ENCODE measurements at places on chromosomes 7 and 10. TPM values are rescaled to one million over a fixed set of nuclear protein-coding genes. Genes with fewer than 3 reads are reported as not detected.

The LANCL2 gene
- total RNA-seq: 11.4 TPM

DNA sequence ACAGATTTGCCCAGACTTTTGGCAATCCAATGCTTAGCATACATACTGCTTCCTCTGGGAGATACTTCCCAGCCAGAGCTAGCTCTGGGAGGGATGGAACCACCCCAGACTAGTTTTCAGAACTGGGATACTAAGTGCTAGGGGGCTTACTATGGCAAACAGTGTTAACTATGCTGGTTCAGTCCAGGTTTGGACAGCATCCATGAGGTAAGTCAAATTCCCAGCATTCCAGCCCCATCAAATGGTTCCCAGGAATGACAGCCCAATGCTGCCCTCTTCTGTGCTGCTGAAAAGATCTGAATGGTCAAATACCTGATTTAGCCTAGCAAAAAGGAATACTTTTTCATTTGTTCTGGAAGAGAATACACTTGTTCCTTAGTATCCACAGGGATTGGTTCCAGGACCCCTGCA lies 141.7 kb upstream of the CCDC6 start:
- no peak for DNase-seq

GRCh38 chr7:45088821-45089340 lies at the start of gene NACAD:
Gene NACAD (minus strand): TSS chr7:45088969. CDS start chr7:45088894, 75 bp downstream.
- no peak for DNase-seq

- DNase-seq: no peak
Measured at GRCh38 chr10:133567609-133568286, 2.4 kb upstream of the SYCE1 start.

The PHKG1 gene
- total RNA-seq: 3.5 TPM

GRCh38 chr7:28782362-28782761 lies 175.8 kb downstream of the TRIL start:
- DNase-seq: no peak

The MAPK8 gene
- 42.9 TPM for total RNA-seq

The CRPPA gene
- total RNA-seq: 2.0 TPM

The GIMAP7 gene
- total RNA-seq: 10.8 TPM

DNA sequence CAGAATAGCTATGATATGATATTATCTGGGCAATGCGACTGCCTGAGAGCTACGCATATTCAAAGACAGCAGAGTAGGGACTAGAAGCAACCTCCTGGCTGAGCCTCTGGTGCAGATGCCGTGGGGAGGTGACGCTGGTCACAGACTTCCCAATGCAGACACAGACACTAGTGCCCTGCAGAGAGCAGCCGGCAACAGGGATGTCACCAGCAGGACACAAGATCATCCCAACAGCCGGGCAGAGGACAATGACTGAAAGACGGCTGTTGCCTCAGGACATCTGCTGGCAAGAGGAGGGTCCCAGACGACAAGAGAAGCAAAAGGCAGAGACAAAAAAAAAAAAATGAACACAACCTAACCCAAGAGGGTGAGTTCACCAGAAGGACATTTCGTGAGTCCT lies 104.6 kb downstream of the CALN1 start:
- DNase-seq: no peak

The DPYSL4 gene
- 0.91 TPM for total RNA-seq

- DNase-seq: no peak
Measured at GRCh38 chr7:149853157-149853556, 15.0 kb downstream of the ZNF862 start.

DNA sequence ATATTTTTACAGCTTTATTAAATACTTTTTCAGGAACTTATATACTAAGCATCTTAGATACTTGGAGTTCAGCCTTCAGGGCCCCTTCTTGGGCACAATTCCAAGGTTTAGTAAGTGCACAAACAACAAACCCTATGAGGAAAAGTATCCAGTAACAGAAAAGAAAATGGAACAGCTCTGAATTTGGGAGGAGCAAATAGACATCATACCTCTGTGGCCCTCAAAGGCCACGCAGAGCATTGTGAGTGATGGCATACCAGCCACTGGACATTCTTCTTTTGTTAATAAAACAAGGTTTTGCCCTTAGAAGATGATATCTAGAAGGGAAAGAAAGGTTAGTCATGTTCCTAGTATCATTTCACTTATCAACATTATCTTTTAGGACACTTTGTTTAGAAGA lies 46.0 kb downstream of the ST7 start:
- no peak for DNase-seq

DNA sequence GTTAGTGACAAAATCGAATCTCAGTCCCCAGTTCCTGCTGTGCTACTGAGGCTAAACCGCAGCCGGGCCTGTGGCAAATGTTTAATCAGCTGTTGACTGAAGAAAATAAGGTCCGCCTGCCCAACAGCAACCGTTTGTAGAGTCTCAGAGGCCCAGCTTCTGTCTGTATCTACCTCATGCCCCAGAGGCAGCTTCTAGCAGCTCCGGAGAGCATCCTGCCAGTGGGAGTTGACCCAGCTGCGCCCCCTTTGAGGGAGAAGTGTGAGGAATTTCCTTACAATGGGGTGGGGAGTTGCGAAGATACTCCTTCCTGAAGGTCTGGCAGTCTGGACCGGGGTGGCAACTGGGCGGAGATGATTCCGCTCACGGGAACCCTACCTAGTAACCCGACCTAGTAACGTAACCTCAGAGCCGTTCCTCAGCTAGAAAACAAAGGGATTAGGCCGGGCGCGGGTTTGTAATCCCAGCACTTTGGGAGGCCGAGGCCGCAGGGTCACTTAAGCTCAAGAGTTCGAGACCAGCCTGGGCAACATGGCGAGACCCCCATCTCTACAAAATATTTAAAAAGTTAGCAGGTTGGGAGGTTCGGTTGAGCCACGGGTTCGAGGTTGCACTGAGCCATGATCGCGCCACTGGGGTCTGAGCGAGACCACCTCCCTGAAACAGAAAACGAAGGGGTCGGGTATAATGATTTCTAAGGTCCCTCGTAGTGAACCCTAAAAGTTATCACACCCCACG lies 846 bp upstream of the ZNF775 start:
- DNase-seq: no peak

- no peak for DNase-seq
Measured at GRCh38 chr10:76114581-76115001, 683.2 kb downstream of the LRMDA start.

DNA sequence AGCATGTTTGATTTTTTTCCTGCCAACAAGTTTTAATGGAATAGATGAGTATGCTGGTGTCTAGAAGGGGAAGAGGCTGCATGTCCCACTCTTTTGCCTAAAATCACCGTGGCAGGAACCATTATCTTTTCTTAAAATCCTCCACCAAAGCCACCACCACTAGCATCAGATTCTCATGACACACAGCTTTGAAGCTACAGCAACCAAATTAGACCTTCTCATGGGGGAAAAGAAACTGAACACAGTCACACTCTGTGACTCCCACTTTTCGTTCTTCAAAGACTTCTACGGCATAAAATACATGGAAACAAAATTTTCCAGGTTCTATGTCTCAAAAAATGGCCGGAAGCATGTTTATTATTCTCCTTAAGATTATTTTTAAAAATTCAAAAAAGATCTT lies 81.8 kb downstream of the SGMS1 start:
- no peak for DNase-seq

DNA sequence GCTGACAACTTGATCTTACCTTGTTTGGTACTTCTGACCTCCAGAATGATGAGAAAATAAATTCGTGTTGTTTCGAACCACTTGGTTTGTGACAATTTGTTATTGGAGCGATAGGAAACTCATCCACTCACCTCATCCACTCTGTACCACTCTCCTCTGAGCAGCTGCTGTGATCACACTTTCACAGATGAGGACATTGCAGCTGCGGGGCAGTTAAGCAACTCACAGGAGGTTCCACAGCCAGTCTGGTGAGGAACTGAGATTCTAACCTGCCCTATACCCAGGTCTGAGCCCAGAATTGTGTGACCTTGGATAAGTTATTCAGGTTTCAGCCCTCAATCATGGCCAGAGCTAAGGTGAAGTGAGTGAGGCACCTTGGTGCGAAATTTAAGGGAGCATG lies 35.2 kb downstream of the BTBD16 start:
- DNase-seq: no peak

The AMZ1 gene
- total RNA-seq: not detected

DNA sequence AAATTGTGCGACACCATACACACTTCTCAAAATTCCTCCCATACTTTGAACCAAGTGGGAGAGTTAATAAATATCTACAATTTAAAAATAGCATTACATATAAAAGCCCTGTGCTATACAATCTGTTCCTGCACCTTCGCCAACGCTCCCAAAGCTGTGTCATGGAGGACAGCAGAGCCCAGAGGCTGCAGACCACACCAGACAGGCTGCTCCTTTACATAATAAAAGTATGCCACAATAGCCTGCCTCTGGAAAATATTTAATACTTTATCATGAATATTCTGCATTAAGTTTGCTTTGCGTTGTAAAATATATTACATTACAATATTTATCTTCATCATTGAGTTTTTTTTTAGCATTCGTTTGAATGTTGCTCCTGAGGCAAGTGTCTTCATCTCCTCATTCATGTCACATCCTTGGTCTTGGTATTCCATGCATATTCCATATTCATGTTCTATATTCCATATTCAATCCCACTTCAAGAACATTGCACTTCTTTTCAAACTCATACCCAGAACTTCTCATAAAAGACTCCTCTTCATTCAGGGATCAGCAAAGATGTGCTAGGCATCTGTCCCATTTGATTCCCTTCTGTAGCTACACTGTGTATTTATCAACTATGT lies 663.9 kb downstream of the POM121L12 start:
- DNase-seq: no peak

The INA gene
- total RNA-seq: 0.60 TPM

DNA sequence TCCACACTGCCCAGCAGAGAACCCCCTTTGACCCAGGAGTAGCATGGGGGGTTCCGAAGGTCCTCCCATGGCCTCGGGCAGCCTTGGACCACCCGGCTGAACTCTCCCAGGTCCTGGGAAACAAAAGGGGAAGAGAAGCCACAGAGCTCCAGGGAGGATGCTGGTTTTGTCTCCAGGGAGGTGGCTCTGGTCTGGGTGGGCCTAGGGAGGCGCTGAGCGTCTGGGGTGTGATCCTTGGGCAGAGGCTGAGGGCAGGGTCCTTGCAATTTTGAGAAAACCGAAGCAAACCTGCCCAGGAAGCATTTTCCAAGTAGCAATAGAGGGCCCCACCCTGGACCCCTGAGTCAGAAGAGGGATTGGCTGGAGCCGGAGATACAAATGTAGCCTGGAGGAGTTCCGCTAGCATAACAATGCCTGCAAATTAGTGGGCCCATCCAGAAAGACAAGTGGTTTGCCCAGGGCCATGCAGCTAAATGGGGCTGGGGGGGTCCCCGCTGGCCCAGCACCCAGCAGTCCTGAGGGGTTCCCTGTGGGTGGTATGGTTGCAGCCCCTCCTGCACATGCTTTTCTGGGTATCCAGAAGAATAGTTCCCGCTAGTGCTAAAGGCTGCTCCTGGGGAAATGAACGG lies 2.0 kb downstream of the UTF1 start:
- DNase-seq: no peak

GRCh38 chr7:101784292-101785127 lies 32.9 kb upstream of the CUX1 start:
- DNase-seq: no peak

GRCh38 chr7:20131776-20132175 lies 85.4 kb downstream of the MACC1 start:
- no peak for DNase-seq

The AZGP1 gene
- total RNA-seq: 590 TPM

The MUC12 gene
- total RNA-seq: not detected

The UCMA gene
- not detected for total RNA-seq

DNA sequence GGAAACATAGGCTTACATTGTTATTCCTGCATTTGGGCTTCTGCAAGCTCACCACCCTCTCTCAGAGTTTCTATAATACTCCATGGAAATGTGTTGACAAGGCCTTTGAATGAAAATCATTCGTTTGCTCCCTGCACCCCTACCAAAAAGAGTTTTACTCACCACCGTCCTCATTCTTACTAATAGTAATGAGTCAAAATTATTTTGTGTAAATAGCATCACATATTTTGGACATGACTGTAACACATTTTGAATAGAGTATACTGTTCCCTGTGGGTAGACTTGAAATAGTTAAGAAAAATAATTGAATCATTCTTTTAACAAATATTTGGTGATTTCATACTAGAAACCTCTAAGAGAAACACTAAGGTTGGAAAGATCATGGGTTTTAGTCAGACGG lies 84.6 kb downstream of the AKAP9 start:
- no peak for DNase-seq

DNA sequence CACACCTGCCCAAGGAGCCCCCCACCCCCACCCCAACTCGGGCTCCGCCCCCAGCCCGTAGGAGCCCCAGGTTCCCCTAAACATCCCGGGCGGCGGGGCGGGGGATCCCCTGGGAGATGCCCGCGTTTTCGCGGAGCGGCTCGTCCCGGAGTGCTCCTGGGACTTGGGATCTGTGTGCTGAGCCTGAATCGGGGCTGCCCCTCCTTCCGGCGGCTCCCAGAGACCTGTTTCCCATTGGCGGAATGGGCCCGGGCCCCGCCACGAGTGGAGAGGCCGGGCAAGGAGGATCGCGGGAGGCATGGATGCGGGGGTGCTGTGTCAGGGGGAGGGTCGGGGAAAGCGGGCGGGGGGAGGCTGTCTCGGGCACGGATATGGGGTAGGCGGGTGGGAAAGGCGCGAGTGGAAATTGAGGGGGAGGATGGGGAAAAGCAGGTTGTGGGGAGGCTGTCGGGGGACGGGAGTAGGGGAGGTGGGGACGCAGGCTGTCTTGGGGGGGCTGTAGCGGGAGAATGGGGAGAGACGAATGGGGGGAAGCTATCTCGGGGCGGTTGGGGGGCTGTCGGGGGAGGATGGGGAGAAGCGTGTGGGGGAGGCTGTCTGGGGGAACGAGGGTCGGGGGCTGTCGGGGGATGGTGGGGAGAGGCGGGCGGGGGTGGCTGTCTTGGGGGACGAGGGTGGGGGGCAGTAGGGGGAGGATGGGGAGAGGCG lies 572 bp upstream of the BHLHA15 start:
- peak; percentile 75 for DNase-seq

The NRCAM gene
- total RNA-seq: 7.2 TPM

The CELF2 gene
- total RNA-seq: 28.6 TPM

- DNase-seq: no peak
Measured at GRCh38 chr7:43764039-43764761, 5.7 kb downstream of the BLVRA start.

- peak; percentile 56 for DNase-seq
Measured at GRCh38 chr10:103797857-103798256, 57.5 kb downstream of the SH3PXD2A start.

- DNase-seq: no peak
Measured at GRCh38 chr7:37054624-37055241, 330.4 kb upstream of the AOAH start.

DNA sequence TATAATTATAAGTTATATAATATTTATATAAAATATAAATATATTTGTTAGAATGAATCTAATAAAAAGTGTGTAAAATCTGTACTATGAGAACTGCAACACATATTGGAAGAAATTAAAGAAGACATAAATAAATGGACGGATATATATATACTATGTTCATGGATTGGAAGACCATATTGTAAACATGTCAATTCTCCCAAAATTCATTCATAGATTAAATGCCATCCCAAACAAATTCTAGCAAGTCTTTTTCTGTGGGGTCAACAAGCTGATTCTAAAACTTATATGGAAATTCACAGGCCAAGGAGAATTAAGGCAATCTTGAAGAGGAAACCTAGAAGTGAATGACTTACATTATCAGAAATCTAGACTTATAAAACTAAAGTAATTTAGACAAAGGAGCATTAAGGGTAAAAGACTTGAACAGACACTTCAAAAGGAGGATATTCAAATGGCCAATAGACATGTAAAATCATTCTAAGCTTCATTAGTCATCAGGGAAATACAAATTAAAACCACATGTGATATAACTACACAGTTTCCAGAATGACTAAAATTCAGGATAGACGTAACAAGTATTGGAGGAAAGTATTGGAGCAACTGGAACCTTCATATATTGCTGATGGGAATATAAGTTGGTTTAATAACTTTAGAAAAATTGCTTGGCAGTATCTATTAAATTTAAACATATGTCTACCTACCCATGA lies 225.9 kb downstream of the EMX2 start:
- no peak for DNase-seq

The C10orf105 gene
- total RNA-seq: 0.17 TPM
